ENCODE measurements at places on chromosomes 12 and 14.
A peak's percentile ranks its signal among the peaks of the same experiment; 100 is the strongest.

DNA sequence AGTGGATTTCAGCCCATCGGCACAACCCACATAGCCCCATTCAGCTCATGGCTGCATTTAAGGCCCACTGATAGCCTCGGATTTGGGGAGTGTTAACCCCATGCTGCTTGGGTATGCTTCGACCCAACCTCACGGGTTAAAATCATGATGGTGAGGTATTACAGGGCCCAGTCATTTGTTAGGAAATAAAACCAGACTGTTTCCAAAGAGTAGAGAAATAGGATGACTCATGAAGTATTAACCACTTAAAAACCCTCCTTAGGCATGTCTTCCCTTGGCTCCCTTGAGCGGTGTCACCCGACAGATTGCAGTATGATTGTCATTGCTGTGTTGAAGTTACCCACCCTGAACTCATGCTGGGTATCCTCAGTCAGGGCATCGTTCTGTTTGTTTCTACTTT lies 289.1 kb downstream of the CACNA1C start:
- peak; percentile 49 for DNase-seq

DNA sequence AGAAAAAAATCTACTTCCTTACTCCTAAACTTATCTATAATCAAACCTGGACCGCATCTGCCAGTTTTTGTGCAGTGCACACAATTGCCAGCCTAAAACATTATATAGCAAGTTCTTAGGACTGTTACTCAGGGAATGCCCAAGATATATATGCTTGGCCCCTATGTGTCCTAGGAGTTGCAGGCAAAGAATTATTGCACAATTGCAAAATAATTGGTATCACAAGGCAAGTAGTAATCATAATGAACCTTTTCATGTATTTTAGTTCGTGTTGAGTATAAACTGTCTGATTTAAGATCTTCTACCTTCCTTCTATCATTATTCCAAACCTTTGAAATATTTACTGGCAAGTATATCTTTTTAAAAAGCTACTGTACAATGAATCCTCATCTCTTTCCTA lies 45.5 kb downstream of the TMTC3 start:
- no peak for DNase-seq

GRCh38 chr12:112353393-112353792 lies 28.8 kb downstream of the HECTD4 start:
- peak; percentile 44 for DNase-seq

DNA sequence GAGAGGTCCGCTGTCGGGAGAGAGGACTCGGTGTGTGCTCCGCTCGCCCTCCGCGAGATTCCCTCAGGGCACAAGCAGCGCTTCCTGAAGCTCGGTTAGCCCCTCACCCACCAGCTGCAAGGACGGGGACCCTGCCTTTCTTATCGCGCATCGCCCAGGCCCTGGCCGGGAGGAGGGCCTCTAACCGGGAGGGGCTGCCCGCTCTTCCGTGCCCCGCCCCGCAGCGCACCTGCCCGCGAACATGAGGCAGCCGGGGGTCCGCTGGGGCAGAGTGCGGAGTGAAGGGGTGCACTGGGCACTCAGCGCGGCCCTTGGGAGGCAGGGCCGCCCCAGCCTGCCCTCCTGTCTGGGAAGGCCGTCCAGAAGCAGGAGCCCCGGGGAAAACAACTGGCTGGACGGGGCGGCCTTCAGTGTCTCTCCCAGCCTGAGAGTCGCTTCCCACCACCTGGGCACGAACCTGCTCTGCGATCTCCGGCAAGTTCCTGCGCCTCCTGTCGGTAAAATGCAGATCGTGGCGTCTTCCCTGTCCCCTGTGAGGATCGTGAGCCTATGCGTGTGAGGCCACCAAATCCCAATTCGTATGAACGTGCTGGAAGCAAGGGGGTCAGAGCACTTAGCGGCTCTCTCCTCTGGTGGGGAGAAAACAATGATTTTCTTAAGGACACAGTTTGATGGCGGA lies 28.0 kb upstream of the ADIPOR2 start:
- peak; percentile 43 for DNase-seq

GRCh38 chr12:53695152-53696145 lies 19.6 kb upstream of the ATP5MC2 start:
- DNase-seq: peak; percentile 75

GRCh38 chr12:10718279-10718821 lies 4.8 kb downstream of the YBX3 start:
- DNase-seq: peak; percentile 41

GRCh38 chr14:88270776-88271175 lies 52.3 kb downstream of the KCNK10 start:
- no peak for DNase-seq

DNA sequence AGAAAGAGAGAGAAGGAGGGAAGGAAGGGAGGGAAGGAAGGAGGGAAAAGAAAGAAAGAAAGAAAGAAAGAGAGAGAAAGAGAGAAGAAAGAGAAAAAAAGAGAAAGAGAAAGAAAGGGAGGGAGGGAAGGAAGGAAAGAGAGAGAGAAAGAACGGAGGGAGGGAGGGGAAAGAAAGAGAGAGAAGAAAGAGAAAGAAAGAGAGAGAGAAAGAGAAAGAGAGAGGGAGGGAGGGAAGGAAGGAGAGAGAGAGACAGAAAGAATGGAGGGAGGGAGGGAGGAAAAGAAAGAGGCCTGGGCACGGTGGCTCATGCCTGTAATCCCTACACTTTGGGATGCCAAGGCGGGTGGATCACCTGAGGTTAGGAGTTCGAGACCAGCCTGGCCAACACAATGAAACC lies 5.1 kb upstream of the ANAPC5 start:
- DNase-seq: no peak

GRCh38 chr12:113120670-113121370 lies 14.7 kb downstream of the RASAL1 start:
- DNase-seq: peak; percentile 26

DNA sequence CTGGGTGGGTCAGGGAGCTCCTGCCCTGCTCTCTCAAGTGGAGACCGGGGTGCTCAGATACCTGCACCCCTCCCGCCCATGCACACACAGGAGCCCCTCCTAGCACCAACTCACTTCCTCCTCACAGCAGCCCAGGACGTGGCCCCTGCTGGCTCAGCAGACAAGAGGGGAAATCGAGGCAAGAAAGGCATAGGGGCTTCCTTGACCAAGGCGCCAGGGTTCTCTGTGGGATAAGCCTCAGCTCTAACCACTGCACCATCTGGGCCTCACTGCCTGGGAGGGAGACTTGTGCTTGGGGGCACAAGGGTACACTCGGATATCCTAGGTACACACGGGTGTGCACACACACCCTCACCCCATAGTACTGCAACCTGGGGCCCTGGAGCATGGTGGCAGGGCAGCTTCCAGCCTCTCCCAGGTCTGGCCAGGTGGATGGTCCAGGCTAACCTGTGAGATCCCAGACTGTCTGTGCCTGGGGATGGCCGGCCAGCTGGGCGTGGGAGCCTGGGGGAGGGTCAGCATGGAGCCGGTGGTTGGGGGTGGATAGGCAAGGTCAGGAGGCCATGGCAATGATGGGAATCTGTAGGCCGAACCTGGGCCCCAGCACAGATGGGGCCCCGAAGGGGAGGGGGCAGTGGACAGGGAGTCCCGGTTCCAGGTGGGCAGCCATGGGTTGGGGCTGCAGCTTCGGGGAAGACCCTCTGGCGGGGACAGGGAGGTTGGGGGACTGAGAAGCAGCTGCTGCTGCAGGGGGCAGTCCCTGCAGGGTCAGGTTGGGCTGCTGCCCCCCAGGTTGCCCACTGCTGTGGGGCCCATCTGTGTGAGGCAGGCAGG lies 312.4 kb downstream of the TMEM121 start:
- no peak for DNase-seq

DNA sequence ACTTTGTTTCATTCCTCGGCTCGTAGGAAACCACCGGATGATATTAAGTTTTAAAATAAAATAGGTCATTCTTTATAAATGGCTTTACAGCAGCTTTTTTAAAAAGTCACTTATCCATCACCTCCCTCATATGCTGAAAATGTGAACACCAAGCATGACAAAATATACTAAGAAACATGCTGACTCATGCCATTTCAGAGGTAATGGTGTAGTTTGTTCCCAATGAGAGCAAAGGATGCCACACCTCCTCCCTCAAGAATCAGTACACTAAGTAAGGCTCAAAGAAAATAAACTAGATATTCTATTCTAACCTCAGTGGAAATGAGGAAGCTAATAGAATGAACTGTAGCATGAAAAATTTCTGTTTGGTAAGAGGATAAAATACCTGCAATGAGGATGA lies 5.5 kb upstream of the DIO2 start:
- peak; percentile 23 for DNase-seq

DNA sequence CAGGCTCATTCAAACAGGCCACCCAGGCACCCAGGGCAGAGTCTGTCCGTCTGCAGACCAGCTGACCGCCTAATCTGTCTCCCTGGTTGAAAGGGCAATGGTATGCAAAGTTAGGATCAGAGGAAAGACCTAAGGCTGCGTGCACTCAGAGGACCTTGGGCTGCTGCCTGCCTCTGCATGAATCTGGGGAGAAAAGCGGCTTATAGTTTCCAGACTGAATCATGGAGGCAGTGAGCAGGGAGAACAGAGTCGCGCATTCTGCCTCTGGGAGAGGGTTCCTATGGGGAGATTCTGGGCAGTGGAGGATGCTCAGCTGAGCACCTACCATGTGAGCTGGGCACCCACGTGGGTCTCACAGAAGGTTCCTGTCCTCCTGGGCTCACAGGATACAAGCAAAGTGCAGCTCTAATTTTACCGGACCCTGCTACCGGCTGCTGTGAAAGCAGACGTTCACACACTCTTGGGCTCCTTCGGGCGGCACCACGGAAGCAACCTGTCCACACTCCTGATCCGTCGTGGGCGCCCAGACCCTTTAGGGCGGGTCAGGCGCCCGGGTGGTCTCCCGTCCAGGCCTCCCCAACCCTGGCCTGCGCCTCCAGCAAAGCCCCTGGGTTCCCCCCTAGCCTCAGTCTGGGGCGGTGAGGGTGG lies 772 bp downstream of the SCARB1 start:
- peak; percentile 24 for DNase-seq

GRCh38 chr12:15599266-15600037 lies 189.7 kb downstream of the EPS8 start:
- DNase-seq: peak; percentile 65

- no peak for DNase-seq
Measured at GRCh38 chr12:75476071-75476470, 4.5 kb upstream of the GLIPR1 start.

GRCh38 chr14:61264651-61265050 lies 16.5 kb downstream of the TMEM30B start:
- DNase-seq: no peak

DNA sequence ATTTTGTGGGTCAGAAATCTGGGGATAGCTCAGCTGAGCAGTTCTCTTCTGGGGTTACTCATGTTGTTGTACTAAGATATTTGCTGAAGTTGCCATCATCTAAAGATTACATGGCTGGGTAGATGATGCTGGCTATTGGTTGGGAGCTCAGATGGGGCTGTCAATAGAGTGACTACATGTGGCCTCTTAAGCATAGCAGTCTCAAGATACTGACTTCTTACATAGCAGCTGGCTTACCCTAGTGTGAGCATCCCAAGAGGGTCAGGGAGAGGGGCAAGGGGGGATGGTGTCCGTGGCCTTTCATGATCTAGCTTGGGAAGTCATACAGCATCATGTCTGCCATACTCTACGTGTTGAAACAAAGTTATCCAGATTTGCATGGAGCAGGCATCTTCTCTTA lies 90.1 kb upstream of the HMGA2 start:
- no peak for DNase-seq

GRCh38 chr12:1915082-1915968 lies 3.1 kb downstream of the CACNA2D4 start:
- no peak for DNase-seq

DNA sequence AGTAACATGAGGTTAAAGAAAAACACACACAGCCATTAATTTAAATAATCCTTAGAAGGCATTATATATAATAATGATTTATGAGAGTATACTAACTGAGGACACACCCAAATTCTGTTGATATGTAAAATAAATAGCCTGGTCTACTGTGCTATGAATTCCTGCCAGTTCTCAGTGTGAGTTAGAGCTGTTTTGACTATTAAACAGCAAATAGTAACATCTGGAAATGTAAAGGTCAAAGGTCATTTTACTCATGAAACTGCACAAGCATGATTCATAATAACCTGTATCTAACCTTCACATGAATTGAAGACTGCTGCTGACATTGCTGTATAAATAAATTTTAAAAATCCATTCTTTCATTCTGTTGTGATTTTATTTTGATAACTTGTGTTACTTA lies 966.7 kb downstream of the SLC6A15 start:
- DNase-seq: peak; percentile 6

GRCh38 chr12:88544991-88545980 lies 35.0 kb downstream of the KITLG start:
- DNase-seq: peak; percentile 34

DNA sequence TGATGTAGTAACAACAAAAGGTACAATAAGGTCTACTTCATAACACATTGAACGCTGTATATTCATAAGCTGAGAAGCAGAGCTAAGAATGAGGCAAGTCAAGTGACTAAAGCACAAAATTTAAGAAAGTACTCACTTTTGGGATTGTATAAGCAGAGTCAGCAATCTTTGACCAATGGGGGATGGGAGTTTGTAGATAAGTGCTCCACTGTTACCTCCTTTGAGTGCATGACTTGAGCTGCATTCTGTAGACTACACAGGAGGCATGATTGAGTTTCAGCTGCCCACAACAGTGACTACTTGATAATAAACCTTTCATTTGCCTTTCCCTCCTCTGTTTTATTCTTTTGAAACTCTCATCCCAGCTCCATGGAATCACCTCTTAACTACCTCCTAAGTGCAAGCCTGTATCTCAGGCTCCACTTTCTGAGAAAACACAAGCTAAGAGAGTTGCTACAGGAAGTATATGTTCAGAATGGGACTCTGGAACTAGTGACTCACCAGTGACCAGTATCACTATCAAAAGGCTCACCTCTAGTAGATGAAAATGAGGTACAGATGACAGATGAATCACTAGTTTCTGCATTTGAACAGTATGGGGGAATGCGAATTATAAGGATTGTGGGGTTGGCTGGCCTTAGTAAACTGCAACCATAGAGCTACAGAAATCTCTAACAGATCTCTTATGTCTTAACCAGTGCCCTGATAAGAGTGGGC lies 49.2 kb downstream of the SLC35F4 start:
- DNase-seq: peak; percentile 89

GRCh38 chr12:128794661-128795529 lies 28.9 kb downstream of the SLC15A4 start:
- DNase-seq: no peak

DNA sequence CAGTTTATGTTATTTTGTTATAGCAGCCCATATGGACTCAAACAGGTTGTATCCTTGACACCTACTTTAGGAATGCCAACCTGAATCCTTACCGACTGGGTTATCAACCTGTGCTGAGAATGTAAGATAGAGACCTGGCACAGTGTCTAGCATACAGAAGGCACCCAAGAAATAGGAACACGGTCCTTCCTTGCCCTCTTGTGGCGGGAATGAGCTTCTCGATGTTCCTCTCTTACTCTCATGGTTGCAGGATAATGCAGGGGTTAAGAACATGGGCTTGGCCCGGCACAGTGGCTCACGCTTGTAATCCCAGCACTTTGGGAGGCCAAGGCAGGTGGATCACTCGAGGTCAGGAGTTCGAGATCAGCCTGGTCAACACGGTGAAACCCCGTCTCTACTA lies 6.5 kb downstream of the C12orf43 start:
- DNase-seq: peak; percentile 71

- no peak for DNase-seq
Measured at GRCh38 chr12:42076976-42077375, 67.7 kb downstream of the GXYLT1 start.
